GM23248 (cell line): ENCODE measurements at places on chromosomes 5 and 9.
A peak's percentile ranks its signal among the peaks of the same experiment; 100 is the strongest.

DNA sequence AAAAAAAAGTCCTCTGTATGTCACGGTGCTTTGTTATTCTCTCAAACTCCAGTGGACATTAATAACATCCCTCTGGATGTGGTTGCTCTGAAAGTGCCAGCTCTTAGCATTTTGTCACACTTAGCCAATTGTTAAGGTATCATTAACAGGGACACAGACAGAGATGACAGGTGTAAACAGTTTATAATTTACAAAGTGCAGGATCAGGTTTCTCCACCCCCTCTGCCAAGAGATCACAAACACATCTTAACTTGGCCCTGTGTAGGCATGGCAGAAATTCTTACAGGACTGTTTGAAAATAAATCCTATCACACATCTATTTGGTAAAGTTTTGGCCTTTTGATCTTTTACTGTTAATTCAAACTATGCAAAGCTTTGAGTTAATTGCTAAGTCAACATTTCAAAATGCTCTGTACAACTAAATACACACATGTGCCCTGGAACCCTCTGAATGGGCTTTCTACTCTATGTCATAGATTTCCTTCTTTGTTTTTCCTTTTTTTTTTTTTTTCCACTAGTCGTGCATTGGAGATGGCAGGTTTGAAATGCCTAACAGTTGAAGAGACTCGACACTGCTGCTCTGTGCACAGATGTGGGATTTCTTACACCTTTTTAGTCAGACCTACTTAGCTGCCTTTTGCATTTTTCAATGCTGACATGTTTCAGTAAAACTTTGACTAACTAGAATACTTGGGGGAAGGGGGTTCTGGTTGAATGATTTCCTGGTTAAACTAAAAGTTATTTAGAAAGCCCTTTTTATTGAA is 41.7 kb downstream of the SEMA6A start:
- no peaks in the 10 kb centered on the region for H3K36me3 ChIP-seq
- H3K4me3 ChIP-seq = no peak overlapping the region
- peaks cover 13% of the 10 kb centered on the region; the same call in 1 of the 2 replicates for H3K27me3 ChIP-seq
- DNase-seq = no peak
- H3K4me1 ChIP-seq = no peaks in the 10 kb centered on the region
- H3K27ac ChIP-seq = no peak overlapping the region

GRCh38 chr5:92749943-92750342 is 831.1 kb downstream of the NR2F1-AS1 start:
- H3K4me3 ChIP-seq = no peak overlapping the region
- no peaks in the 10 kb centered on the region for H3K36me3 ChIP-seq
- H3K27me3 ChIP-seq = no peaks in the 10 kb centered on the region
- no peak overlapping the region for H3K27ac ChIP-seq
- peaks cover 11% of the 10 kb centered on the region for H3K4me1 ChIP-seq

DNA sequence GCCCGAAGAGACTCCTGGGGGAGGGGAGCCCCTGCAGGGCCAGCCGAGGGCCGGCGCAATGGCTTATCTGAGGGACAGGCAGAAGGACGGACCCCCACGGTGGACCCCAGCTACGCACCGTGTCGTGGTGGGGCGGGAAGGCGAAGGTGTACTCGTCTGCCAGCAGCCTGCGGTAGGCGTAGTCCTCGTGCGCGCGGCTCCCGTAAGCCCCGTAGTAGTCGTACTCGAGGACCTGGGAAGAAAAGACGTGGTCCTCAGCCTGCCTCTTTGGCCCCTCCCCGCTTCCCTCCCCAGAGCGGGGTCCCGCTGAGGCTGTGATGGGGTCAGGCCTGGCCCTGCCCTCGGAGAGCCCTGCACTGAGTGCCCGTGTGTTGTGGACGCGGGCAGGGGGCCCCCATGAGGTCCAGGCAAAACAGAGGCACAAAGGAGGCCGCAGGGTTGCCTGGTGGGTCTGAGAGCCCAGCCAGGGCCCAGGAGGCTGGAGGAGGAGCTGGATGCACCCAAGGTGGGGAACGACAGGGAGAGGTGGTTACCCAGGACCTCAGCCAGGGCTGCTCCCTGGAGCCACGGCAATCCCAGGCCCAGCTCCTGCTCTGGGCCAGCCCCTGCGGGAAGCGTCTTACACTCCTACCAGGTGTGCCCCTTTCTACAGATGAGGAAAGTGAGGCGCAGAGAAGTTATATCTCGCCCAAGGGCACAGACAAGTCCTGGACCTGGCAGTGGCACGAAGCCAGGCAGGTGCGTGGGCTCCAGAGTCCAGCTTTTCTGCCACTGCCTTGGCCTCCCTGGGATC is 35.2 kb downstream of the SARDH start:
- DNase-seq = no peak
- H3K36me3 ChIP-seq = no peaks in the 10 kb centered on the region

DNA sequence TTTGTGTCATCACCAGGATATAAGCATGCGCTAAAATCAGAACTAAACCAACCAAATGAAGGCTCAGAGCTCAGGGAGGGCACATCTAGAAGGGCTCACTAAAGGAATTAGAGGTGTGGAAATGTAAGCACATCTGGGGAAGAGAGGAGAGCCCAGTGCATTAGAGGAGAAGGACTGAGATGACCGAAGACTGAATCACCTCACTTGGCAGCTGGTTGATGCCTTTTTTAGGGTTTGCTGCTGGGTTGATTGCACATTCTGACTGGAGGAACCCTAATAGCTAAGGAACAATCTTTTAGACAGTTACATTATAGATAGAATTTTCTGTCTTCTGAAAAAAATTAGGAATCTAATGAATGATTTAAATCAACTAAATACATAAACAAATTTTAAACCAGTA is 8.2 kb upstream of the IFNA21 start:
- H3K4me3 ChIP-seq = no peak overlapping the region
- H3K4me1 ChIP-seq = no peaks in the 10 kb centered on the region
- H3K27me3 ChIP-seq = peaks cover 20% of the 10 kb centered on the region; the same call in 1 of the 2 replicates
- no peak overlapping the region for H3K27ac ChIP-seq
- peak; percentile 20 for DNase-seq
- H3K36me3 ChIP-seq = no peaks in the 10 kb centered on the region

DNA sequence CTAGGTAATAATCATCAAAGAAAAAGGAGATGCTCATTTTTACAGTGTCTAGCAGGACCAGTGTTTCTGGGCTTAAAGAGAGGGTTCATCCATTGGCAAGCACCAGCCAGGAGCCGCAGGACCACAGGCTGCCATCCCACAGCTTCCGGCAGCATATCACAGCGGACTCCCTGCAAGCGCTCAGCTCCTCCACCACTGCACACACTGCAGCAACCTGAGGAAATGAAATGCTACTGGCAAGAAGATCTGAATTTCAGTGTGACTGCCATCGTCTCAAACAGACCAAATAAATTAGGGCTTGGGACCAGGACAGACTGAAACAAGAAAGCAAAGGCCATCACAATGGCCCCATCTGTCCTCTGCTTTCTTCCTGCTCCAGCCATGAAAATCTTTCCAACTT is 114.2 kb downstream of the TTC39B start:
- no peaks in the 10 kb centered on the region for H3K27me3 ChIP-seq
- H3K36me3 ChIP-seq = peaks cover 28% of the 10 kb centered on the region
- H3K4me3 ChIP-seq = no peak overlapping the region

DNA sequence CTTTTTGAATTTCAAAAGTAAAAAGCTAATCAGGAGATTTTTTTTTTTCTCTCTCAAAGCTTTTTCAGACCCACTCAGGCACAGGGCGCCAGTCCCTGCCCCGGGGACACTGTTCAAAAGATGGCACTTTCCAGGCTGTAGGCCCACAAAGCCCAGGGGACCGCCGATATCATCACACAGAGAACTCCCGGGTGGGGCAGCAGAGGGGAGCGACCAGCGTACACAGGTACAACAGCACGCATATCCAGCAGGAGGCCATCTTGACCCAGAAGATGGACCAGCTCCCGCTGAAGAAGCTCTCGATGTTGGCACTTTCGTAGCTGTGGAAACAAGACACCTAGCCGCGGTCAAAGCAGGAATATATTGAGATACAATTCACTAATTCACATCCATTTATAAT is 108.3 kb downstream of the THBS4 start:
- H3K27ac ChIP-seq = no peak overlapping the region
- no peak for DNase-seq
- 0 out of 2 replicates have a peak, but pooled peaks cover 7% of the 10 kb centered on the region for H3K4me1 ChIP-seq
- H3K4me3 ChIP-seq = no peak overlapping the region
- no peaks in the 10 kb centered on the region for H3K36me3 ChIP-seq
